ENCODE measurements at places on chromosomes 7 and 10. TPM values are rescaled to one million over a fixed set of nuclear protein-coding genes. Genes with fewer than 3 reads are reported as not detected.

- H3K36me3 ChIP-seq, result peaks cover 4% of the 10 kb centered on the region
- H3K27me3 ChIP-seq, result no peaks in the 10 kb centered on the region
- no peaks in the 10 kb centered on the region for H3K4me1 ChIP-seq
- no peak for DNase-seq
- no peak overlapping the region for H3K27ac ChIP-seq
- no peak overlapping the region for H3K4me3 ChIP-seq
Measured at GRCh38 chr7:130874071-130874915, 140.3 kb upstream of the KLF14 start.

DNA sequence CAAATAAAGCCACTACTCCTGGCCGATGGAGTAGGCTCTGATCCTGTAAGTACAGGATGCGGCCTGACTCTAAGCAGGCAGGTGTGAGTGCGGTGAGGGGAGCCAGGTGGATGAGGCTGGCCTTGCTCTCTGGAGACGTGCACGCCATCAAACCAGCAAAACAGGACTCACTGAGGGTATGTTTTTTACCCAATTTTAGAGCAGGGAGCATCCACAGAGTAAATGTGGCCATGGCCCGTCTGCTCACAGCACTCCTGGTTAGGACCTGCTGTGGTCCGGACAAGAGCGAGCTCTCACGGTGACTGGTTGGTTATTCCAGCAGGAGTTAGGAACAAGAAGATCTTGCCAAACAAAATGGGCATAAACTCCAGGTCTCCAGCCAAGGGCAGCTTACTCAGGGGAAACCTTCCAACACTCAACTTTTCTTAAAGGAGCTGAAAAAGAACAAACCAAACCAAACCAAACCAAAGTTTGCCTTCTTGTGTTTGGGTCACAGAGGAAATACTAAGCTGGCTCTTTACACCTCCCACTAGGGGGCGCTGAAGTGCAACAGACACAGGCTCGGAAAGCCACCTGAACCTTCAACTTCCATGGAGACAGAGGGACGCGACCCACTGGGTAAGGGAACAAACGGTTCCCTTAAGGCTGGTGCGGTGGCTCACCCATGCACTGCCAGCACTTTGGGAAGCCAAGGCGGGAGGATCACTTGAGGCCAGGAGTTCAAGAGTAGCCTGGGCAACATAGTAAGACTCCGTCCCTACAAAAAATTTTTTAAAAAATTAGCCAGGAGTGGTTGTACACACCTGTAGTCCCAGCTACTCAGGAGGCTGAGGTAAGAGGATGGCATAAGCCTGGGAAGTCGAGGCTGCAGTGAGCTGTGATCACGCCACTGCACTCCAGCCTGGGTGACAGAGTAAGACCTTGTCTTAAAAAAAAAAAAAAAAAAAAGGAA lies 122.4 kb downstream of the CLEC2L start:
- no peaks in the 10 kb centered on the region for H3K27me3 ChIP-seq
- H3K4me1 ChIP-seq, result peaks cover 4% of the 10 kb centered on the region
- no peak overlapping the region for H3K27ac ChIP-seq
- H3K36me3 ChIP-seq, result no peaks in the 10 kb centered on the region
- DNase-seq, result peak; percentile 88
- no peak overlapping the region for H3K4me3 ChIP-seq

DNA sequence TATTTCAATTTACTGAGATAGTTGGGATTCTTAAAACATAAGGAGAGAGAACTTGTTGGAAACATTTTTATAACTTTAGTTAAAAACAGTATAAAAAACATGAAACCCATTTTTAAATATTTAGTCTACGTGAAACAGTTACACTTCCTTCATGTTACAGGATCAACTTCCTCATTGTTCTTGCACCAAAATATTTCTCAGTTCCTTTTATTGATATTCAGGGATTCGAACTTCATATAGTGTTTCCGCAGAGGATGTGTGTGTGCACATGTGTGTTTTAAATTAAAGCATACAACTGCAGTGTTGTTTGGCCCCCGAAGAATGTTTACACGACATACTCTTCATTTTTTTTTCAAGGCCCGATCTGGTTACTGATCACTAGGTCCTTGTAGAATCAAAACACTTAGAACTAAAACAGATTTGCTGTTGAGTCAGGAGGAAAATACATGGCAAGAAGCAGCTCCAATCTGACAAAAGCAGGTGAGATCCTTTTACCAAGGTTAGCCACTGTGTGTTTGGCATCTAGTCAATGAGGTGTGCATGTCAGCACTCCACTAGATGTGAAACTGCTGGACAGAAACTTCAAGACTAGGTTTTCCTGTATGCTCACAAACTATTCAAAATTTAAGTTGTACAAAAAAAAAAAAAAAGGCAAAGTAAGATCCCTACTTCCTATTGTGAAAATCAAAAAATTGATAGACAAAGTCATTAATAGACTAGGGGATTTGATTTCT lies 60.4 kb downstream of the INSYN2A start:
- H3K36me3 ChIP-seq, result no peaks in the 10 kb centered on the region
- no peak overlapping the region for H3K4me3 ChIP-seq
- no peak overlapping the region for H3K27ac ChIP-seq
- H3K4me1 ChIP-seq, result no peaks in the 10 kb centered on the region

DNA sequence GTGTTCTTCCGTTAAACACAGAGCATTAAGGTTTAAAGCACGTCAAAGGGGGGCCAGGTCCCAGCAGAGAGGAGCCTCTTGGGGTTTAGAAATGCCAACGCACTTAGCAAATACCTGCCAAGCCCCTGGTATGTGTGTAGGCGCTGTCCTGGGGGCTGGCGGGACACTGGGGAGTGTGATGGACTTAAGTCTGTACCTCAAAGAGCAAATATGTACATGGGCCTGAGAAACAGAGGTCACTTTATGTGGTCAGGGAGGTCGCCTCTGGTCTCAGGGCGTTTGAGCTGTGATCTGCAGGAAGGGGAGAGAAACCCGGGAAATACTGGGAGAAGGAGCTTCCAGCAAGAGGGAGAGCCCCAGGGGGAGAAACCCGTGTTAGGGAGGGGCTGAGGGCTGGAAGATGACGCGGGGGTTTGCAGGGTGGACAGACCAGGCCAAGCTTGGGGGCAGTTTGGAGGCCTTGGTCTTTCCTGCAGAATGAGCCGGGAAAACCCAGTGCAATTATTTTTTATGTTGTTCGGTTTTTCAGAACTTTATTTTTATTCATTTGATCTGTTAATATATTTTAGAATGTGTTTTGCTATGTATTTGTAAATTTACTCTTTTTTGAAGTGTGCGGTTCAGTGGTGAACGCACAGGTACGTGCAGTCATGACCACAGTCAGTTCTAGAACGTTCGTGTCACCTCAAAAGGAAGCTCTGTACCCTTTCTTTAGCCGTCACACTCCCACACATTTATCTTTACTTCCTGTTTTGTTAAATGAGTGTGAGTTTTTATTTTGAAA lies 441.4 kb upstream of the FOXK1 start:
- no peak overlapping the region for H3K27ac ChIP-seq
- no peaks in the 10 kb centered on the region for H3K27me3 ChIP-seq
- H3K36me3 ChIP-seq, result peaks cover 23% of the 10 kb centered on the region

DNA sequence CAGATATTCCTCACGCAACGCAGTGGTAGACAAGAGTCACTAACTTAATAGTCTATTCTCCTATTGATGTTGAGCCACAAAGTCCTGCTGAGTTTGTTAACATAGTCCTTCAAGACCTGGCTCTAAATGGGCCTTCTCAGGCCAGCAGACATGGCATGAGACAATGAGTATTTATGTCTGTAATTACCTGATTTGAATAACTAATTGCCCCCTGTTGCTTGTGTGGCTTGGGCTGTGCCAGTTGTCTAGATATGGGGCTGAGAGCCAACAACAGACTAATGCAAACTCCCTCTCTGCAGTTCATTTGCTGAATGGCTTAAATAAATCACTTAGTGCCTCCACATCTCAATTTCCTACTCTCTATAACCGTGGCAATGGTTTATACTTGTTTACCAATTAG lies 65.5 kb upstream of the VWC2 start:
- no peaks in the 10 kb centered on the region for H3K4me1 ChIP-seq
- no peaks in the 10 kb centered on the region for H3K36me3 ChIP-seq
- no peak overlapping the region for H3K27ac ChIP-seq
- DNase-seq, result no peak
- no peak overlapping the region for H3K4me3 ChIP-seq

- no peaks in the 10 kb centered on the region for H3K27me3 ChIP-seq
- H3K36me3 ChIP-seq, result no peaks in the 10 kb centered on the region
- no peak for DNase-seq
- no peak overlapping the region for H3K27ac ChIP-seq
- H3K4me3 ChIP-seq, result no peak overlapping the region
Measured at GRCh38 chr7:145219461-145219860, 383.6 kb upstream of the TPK1 start.

DNA sequence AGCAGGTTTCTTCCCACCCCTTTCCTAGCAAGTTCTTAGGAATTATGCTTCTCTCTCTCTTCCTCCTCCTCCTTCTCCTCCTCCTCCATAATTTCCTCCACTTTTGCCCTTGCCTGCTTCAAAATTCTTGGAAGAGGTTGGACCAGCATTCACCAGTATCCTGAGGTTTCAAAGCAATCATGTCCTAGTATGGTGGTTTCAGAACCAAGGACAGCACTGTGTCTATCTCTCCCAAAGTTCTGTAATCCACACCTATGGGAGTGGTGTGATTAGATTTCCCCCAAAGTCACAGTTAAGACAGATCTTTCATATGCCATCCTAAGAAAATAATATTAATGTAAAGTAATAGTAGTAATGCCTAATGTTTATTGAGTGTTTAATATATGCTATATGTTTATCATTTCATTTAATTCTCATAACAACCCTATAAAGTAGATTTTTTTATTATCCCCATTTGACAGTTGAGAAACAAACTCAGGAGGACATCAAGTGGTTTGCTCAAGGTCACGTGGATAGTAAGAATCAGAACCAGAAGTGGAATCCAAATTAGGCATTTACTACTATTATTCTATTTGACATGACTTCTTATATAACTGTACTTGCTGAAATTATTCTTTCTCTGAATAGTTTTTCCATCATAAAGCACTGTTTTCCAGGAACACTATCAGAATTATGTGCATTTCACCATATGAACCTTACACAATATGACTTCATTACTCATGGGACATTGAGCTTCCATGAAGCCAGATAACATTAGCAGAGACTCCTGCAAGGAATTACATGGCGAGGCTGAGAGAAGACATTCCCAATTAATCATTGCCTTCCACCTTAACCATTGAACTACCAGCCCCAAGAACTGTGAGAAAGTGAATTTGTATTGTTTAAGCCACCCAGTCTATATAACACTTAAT lies 91.4 kb downstream of the IPMK start:
- H3K27ac ChIP-seq, result no peak overlapping the region
- no peak overlapping the region for H3K4me3 ChIP-seq
- no peak for DNase-seq

DNA sequence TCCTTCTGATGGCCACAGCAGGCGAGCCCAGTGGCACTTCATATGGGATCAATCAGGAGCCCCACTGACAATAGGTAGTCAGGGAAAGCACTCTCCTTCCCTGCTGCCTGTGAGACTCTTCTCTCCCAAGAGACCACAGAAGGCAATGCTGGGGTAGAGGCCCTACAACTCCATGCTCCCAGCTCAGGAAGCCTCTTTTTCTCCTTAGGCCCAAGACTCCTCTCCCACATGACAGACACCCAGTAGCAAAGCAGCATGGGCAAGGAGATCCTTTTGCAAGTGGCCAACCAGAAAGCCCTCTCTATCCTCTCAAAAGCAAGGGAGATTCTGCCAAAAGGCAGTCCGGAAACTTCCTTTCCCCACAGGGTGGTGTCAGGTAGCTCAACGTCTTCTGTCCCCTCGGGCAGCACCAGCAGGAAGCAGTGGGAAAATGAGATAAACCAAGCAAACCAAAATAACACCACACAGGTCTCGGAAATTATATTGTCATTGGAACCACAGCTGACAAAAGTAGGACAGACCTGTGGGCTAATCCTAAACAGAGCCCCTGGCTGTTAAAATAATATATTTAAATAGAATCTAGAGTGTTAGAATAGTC lies 172.7 kb upstream of the GDF10 start:
- no peak for DNase-seq
- no peaks in the 10 kb centered on the region for H3K4me1 ChIP-seq
- no peak overlapping the region for H3K27ac ChIP-seq
- no peaks in the 10 kb centered on the region for H3K36me3 ChIP-seq

- H3K4me3 ChIP-seq, result no peak overlapping the region
- no peaks in the 10 kb centered on the region for H3K36me3 ChIP-seq
- no peaks in the 10 kb centered on the region for H3K4me1 ChIP-seq
- H3K27me3 ChIP-seq, result no peaks in the 10 kb centered on the region
- H3K27ac ChIP-seq, result no peak overlapping the region
- DNase-seq, result no peak
Measured at GRCh38 chr10:75950307-75950706, 518.9 kb downstream of the LRMDA start.

- no peak for DNase-seq
- H3K36me3 ChIP-seq, result no peaks in the 10 kb centered on the region
- no peaks in the 10 kb centered on the region for H3K27me3 ChIP-seq
- no peaks in the 10 kb centered on the region for H3K4me1 ChIP-seq
Measured at GRCh38 chr7:36775061-36775620, 50.8 kb upstream of the AOAH start.

DNA sequence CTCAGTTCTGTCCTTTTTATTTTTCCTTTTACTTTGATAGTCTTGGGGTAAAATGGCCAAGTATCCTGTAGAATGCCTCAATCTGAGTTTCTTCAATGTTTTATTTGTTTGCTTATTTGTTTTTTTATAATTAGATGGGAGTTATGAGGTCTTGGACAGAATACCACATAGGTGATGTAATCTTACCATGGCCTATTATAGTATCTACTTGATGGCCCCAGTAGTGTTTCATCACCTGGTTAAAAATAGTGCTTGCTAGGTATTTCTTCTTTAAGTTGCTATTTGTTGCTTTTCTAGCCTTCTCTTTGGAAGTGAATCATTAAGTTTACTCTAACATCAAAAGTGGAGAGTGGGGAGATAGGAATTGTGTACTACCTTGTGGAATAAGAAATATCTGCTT lies 1020.0 kb upstream of the KCND2 start:
- DNase-seq, result no peak
- H3K4me3 ChIP-seq, result no peak overlapping the region
- no peak overlapping the region for H3K27ac ChIP-seq
- H3K4me1 ChIP-seq, result no peaks in the 10 kb centered on the region

GRCh38 chr7:53476566-53476965 lies 441.1 kb downstream of the POM121L12 start:
- DNase-seq, result no peak
- H3K36me3 ChIP-seq, result no peaks in the 10 kb centered on the region
- no peaks in the 10 kb centered on the region for H3K4me1 ChIP-seq
- no peaks in the 10 kb centered on the region for H3K27me3 ChIP-seq
- no peak overlapping the region for H3K27ac ChIP-seq

- H3K4me1 ChIP-seq, result no peaks in the 10 kb centered on the region
- H3K27ac ChIP-seq, result no peak overlapping the region
- H3K27me3 ChIP-seq, result no peaks in the 10 kb centered on the region
- DNase-seq, result no peak
- H3K4me3 ChIP-seq, result no peak overlapping the region
Measured at GRCh38 chr10:59945991-59946390, 39.6 kb upstream of the CCDC6 start.

Gene SFTPD
- 1.1 TPM for polyA plus RNA-seq

Gene AIMP2
- 19.9 TPM for polyA plus RNA-seq

Gene ZNF727
- not detected for polyA plus RNA-seq

Gene AKR1E2
- polyA plus RNA-seq, result 1.8 TPM

Gene SLC26A4
- not detected for polyA plus RNA-seq

Gene RNF32
- 1.6 TPM for polyA plus RNA-seq

All from small intestine (tissue), 16 donors.